ENCODE measurements at places on chromosomes 7 and 10. TPM values are rescaled to one million over a fixed set of nuclear protein-coding genes. Genes with fewer than 3 reads are reported as not detected.

DNA sequence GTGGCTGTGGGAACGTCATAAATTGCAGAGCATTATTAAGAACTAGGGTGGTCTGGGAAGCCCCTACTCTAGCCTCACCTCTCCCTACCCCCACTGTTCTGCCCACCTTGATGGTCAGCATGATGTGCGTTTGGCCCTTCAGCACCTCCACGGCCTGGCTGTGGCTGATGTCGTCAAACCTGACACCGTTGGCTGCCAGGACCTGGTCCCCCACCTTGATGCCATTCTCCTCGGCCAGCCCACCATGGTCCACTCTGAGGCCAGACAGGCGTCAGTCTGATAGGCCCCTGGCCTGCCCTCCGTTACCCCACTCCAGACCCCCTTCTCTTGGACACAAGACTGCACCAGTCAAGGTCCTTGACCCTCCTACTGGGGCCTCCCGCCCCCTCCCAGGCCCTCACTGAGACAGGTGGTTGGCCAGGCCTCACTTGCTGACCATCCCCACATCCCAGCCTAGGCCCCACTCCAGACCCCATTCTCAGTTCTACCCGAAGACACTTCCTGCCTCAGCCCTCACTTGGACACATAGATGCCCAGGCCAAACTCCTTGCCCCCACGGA, 9.2 kb downstream of the PDZD7 start:
- no peaks in the 10 kb centered on the region for H3K36me3 ChIP-seq
- H3K27ac ChIP-seq = no peak overlapping the region
- DNase-seq = no peak
- H3K27me3 ChIP-seq = peaks cover 4% of the 10 kb centered on the region
- H3K4me3 ChIP-seq = no peak overlapping the region

DNA sequence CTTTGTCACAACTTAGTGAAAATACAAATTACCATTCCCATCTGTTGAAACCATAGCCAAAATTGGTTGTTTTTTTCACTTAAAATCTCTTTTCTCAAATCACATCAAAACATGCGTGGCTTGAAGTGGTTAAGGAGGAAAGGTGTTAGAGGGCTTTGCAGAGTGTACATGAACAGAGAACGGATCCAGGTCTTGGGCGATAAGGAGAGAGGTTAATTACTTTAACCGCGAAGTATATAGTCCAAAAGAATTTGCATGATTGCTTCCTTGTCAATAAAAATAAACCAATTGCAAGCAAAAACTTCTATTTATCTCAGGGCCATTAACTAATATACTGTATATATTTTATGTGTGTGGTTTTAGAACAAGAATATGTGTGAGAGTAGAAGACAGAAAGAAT, 813.9 kb upstream of the SORCS1 start:
- no peaks in the 10 kb centered on the region for H3K4me1 ChIP-seq
- no peaks in the 10 kb centered on the region for H3K36me3 ChIP-seq
- H3K27me3 ChIP-seq = no peaks in the 10 kb centered on the region
- no peak for DNase-seq
- H3K27ac ChIP-seq = no peak overlapping the region
- no peak overlapping the region for H3K4me3 ChIP-seq

DNA sequence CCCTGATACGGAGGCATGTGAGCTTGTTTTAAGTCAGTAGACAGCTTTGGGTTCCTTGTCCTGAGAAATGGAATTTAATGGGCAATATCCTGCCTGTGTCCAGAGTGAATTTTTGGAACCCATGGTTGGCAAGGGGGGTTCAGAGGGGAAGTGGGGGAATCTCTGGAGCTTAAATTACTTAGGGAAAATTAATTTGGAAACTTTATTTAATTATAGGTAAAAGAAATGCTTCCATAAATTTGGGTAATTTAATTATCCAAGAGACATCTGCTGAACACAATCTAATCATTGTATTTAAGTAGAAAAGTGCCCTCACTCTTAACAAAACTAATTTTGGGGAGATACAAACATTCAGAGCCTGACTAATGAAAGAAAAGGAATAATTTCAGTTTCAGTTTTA, 99.7 kb downstream of the PLXNA4 start:
- peaks cover 19% of the 10 kb centered on the region for H3K27me3 ChIP-seq
- DNase-seq = no peak
- no peak overlapping the region for H3K4me3 ChIP-seq
- H3K36me3 ChIP-seq = no peaks in the 10 kb centered on the region

GRCh38 chr10:82397854-82398253, 522.9 kb downstream of the NRG3 start:
- no peaks in the 10 kb centered on the region for H3K27me3 ChIP-seq
- H3K27ac ChIP-seq = no peak overlapping the region
- no peaks in the 10 kb centered on the region for H3K4me1 ChIP-seq
- no peaks in the 10 kb centered on the region for H3K36me3 ChIP-seq
- H3K4me3 ChIP-seq = no peak overlapping the region
- DNase-seq = no peak

GRCh38 chr10:13585943-13586342, 822 bp upstream of the PRPF18 start:
- peaks cover 5% of the 10 kb centered on the region for H3K4me1 ChIP-seq
- no peaks in the 10 kb centered on the region for H3K27me3 ChIP-seq
- no peak for DNase-seq
- no peak overlapping the region for H3K27ac ChIP-seq

DNA sequence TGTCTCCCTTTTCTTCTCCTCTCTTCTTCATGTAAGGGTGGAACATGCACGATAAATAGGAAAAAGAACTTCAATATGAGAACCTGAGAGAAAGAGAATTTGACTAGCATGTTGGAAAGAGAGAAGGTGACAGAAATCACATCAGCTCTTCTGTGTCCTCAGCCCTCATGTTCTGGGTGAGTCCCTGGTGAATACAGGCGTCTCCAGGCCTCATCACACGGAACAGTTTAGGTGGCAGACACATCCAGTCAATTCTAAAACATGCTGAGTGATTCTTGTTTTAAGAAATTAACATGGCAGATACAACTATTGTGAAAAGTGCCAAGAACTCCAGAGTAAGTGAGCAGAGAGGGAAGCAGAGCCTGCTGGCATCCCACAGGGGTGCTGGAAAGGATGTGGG, 96.1 kb downstream of the FAM107B start:
- H3K4me3 ChIP-seq = no peak overlapping the region
- H3K27me3 ChIP-seq = no peaks in the 10 kb centered on the region

DNA sequence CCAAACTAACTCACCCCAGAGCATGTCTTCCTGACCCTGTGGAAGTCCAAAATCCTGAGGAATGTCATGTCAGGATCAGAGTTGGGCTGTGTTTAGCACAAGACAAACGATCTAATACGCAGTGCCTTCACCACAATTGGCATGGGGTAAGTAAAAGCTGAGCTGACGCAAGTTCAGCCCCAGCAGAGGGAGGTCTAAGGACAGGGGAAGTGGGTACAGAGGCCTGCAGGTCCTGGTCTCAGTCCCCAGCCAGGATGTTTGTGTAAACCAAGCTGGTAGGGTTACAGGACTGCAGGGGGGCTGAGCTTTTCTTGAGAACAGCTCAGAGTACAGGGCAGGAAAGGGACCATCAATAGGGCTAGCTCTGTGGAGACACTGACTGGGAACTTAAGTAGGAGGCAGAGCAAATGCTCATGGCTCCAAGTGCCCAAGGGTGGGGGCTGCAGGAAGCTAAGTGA, 5.3 kb upstream of the KCNIP2 start:
- H3K4me1 ChIP-seq = no peaks in the 10 kb centered on the region
- no peak overlapping the region for H3K4me3 ChIP-seq

- no peaks in the 10 kb centered on the region for H3K27me3 ChIP-seq
- DNase-seq = no peak
- no peak overlapping the region for H3K4me3 ChIP-seq
- H3K4me1 ChIP-seq = peaks cover 6% of the 10 kb centered on the region
Measured at GRCh38 chr7:47373871-47374451, 207.9 kb downstream of the TNS3 start.

GRCh38 chr7:26686448-26686981, 177.9 kb downstream of the SKAP2 start:
- H3K27me3 ChIP-seq = no peaks in the 10 kb centered on the region
- no peak overlapping the region for H3K4me3 ChIP-seq
- H3K36me3 ChIP-seq = no peaks in the 10 kb centered on the region
- DNase-seq = peak; percentile 62
- H3K4me1 ChIP-seq = peaks cover 31% of the 10 kb centered on the region

DNA sequence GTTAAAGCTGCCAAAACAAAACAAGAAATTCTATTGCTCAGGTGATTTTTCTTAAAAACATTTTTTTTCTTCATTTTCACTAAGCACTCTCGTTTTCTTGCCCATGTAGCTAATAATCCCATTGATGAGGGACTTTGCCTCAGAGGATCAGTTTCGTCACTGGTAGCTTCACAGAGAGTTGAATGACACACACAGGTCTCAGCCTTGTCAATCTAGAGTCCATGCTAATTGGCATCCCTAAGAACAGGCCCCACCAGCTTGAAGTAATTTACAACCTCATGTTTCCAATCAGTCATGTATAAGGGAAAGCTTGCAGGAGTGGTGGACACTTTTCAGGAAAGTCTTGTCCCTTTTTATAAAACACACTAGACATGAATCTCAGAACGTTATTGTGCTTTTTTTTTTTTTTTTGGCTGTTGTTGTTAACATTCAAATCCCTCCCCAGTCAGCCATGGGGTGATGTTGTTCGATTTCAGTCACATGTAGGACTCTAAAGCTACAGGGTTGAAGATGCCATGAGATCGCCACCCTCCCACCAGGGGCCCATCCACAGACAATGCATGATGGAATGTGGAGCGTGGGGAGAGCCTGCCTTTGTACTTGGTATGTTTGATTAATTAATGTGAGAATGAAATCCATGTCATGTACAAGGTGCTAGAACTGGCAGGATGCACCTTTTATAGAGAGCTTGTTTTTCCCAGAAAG, 232.4 kb upstream of the FZD8 start:
- no peak for DNase-seq
- no peaks in the 10 kb centered on the region for H3K36me3 ChIP-seq
- no peaks in the 10 kb centered on the region for H3K27me3 ChIP-seq
- peaks cover 16% of the 10 kb centered on the region for H3K4me1 ChIP-seq
- H3K27ac ChIP-seq = peak overlapping the region; percentile 48

GRCh38 chr7:7077945-7078344, 104.4 kb upstream of the C1GALT1 start:
- no peaks in the 10 kb centered on the region for H3K4me1 ChIP-seq
- no peaks in the 10 kb centered on the region for H3K27me3 ChIP-seq
- no peak overlapping the region for H3K4me3 ChIP-seq
- no peak overlapping the region for H3K27ac ChIP-seq

DNA sequence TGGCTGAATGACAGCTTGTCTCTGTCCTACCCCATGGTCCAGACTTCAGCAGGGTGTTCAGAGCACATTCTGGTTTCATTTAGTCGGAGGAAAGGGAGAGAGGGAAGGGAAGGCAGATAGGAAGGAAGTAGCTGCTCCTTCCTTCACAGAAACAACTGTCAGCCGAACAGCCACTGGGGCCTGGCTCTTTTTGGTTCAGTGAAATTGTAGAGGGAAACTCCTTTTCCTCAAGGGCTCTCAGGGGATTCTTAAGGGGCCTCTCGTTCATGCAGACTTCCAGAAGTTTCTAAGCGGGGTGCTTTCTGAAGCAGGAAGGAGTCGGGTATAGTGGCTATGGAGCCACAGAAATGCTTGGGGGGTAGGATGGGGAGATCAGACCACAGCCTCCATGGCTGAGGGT, 56.4 kb downstream of the TLL2 start:
- H3K27me3 ChIP-seq = peaks cover 4% of the 10 kb centered on the region
- H3K36me3 ChIP-seq = no peaks in the 10 kb centered on the region
- no peak overlapping the region for H3K4me3 ChIP-seq
- no peaks in the 10 kb centered on the region for H3K4me1 ChIP-seq
- H3K27ac ChIP-seq = no peak overlapping the region

DNA sequence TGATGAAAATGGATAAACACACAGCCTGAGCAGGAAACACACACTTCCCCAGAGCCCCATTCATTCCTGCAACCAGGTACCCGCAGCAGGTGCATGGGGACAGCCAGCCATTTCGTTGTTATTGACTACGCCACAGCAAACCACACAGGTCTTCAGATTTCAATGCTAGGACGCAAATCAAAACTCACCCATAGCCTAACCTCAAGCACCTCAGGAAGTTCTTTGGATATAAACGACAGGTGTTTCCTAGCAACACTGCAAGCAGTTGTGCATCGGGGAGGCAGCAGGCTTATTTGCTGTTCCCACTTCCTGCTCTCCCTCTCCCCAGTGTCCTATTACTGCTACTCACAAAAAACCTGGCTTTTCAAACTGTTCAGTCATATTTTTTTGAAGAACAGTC, 176.5 kb upstream of the FRMD4A start:
- H3K36me3 ChIP-seq = peaks cover 2% of the 10 kb centered on the region
- no peak for DNase-seq
- H3K4me1 ChIP-seq = no peaks in the 10 kb centered on the region
- no peaks in the 10 kb centered on the region for H3K27me3 ChIP-seq
- H3K27ac ChIP-seq = no peak overlapping the region

DNA sequence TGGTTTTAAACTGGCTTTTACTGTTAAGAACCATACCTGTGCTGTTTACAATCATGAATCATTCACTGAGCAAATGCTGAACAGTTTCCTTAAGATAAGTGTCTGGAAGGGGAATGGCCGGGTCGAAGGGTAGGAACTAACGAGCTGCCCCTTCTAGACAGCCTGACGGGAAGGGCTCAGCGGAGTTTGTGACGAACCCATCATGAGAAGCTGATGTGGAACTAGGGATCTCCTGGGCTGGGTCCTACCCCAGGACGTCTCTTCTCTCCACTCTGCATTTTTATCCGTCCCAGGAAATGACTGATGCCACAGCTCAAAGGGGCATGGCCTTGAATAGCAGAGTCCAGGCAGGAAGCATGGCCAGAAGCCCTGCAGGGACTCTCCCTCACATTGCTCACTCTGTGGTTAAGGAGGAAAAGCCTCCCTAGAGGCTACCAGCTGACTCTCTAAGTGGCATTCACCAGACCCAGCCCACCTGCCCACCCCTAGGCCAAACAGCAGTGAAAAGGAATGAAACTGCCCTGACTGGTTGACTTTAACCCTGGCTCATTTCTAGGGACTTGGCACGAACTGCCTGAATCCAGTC, 112.0 kb downstream of the PFKFB3 start:
- no peaks in the 10 kb centered on the region for H3K27me3 ChIP-seq
- H3K27ac ChIP-seq = peak overlapping the region; percentile 89
- no peak overlapping the region for H3K4me3 ChIP-seq
- H3K36me3 ChIP-seq = no peaks in the 10 kb centered on the region
- H3K4me1 ChIP-seq = peaks cover 28% of the 10 kb centered on the region

DNA sequence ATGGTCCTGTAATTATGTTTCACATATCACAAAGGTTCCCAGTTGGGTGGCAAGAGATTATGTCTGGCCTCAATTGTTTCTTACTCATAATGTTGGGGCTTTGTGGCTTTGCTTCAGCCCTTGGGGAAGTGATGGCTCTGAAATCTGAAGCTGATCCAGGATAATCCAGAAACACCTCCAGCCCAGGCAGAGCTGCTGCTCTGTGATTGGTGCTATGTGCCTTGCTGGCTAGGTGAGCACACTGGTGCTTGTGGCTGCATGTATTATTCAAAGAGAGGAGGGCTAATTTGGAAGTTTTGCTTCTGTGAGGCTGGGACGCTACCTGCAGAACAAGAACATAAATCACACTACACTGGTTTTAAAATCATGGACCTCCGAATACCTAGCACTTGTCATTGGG, 346.6 kb upstream of the MGMT start:
- no peaks in the 10 kb centered on the region for H3K36me3 ChIP-seq
- no peaks in the 10 kb centered on the region for H3K4me1 ChIP-seq
- H3K4me3 ChIP-seq = no peak overlapping the region

Gene FRMPD2
- 0.52 TPM for total RNA-seq

Gene INMT
- total RNA-seq = 18.1 TPM

Gene TRIM73
- total RNA-seq = 0.72 TPM

Gene ITIH5
- 22.8 TPM for total RNA-seq

Gene SPDYE18
- total RNA-seq = not detected

Gene DLX6
- total RNA-seq = 2.2 TPM

Data from hepatocyte (in vitro differentiated cells).